Peyer's patch (tissue), 4 donors: ENCODE measurements at places on chromosomes 12 and 14.

- no peak for DNase-seq
Measured at GRCh38 chr14:61963926-61964325, 201.7 kb downstream of the SNAPC1 start.

DNA sequence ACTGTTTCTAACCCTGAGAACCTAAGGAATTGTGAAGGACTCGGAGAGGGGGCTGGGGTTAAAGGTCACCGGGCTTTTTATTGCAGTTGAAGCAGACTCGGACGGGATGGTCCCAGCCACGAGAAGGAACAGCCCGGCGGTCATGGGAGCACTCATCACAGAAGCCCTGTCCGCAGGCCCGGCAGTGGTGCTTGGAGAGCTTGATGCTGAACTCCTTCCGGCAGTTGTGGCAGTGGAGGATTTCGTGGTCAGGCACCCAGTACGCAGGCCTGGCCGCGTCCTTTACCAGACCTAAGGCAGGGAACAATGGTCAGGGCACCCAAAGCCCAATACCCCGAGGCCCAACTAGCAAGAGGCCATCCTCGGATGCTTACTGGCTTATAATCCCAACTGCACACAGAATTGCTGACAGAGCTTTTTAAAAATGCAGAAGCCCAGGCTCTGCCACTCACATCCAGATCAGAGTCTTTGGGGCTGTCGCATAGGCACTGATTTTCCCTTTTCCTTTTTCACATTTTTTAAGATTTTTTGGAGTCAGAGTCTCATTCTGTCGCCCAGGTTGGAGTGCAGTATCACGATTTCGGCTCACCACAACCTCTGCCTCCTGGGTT, 44.7 kb downstream of the DCAF4 start:
- DNase-seq, result no peak

DNA sequence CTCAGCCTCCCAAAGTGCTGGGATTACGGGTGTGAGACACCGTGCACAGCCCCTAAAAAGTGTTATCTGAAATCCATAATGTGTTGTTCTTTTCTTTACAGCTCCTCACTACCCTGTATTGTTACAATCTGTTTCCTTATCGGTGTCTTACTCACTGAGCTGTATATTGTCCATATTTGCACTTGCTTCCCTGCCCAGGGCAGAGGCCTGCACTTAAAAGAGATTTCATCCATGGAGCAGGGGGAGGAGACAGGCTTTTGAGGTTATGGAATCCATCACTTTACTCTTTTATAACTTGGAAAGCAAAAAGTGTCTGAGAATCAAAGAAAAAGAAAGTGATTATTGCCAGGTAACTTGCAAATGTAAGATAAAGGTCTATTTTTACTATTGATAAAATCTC, 251.0 kb downstream of the DIO2 start:
- no peak for DNase-seq

- no peak for DNase-seq
Measured at GRCh38 chr14:52846591-52846990, 55.2 kb upstream of the GNPNAT1 start.

- DNase-seq, result no peak
Measured at GRCh38 chr14:92573761-92574498, 60.3 kb downstream of the RIN3 start.

DNA sequence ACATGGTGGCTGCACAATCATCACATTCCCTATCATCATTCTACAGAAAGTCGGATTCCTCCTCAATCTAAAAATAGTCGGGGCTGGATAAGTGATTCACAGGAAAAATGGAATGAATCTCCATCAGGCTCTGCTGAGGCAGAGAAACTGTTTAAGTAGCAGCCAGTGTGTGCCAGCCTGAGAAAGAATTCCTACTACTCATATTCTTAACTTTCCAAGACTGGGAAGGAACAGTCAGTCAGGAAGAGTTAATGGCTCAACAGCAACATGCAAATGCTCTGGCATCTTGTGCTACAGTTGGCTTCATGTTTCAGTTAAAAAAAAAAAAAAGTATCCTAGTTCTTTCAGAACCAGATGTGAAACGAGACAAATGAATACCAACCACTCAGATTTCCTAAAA, 187.0 kb downstream of the GRIP1 start:
- DNase-seq, result no peak

DNA sequence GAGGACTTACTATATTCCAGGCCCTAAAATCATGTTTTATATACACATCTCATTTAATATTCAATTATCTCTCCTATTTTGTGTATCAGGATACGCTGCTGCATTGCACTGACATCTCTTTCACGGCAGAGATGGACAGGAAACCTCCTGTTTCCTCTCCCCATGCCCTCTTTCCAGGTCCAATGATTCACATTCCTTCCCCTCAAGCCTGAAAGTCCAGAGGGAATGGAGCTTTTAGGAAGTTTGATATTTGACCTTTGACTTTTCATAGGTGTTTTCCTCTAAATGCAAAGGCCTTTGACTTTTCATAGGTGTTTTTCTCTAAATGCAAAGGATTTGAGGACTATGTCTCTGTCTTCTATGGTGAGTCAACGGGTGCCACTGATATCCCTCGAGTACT, 89.5 kb downstream of the STON2 start:
- no peak for DNase-seq

DNA sequence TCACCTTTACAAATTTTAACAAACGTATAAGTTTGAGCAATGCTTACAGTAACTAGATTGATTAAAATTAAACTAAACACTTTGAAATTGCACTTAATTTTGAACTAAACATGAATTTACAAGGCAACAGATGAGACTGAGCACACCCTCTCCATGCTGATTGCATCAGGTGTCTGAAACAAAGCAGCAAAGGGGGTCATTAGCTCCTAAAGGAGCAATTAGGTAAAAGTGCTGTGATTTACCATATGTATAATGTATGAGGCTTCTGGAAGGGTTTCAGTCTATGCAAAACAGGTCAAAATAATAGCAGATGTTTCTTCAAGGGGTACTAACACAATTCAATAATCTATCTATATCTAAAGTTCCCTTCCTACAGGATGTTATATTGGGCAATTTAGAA, 98.8 kb upstream of the LMNTD1 start:
- no peak for DNase-seq

GRCh38 chr12:66074561-66074960, 56.0 kb downstream of the LLPH start:
- no peak for DNase-seq

GRCh38 chr12:58588770-58589169, 331.5 kb downstream of the LRIG3 start:
- no peak for DNase-seq

- DNase-seq, result no peak
Measured at GRCh38 chr12:64976131-64976530, 145.0 kb downstream of the WIF1 start.

DNA sequence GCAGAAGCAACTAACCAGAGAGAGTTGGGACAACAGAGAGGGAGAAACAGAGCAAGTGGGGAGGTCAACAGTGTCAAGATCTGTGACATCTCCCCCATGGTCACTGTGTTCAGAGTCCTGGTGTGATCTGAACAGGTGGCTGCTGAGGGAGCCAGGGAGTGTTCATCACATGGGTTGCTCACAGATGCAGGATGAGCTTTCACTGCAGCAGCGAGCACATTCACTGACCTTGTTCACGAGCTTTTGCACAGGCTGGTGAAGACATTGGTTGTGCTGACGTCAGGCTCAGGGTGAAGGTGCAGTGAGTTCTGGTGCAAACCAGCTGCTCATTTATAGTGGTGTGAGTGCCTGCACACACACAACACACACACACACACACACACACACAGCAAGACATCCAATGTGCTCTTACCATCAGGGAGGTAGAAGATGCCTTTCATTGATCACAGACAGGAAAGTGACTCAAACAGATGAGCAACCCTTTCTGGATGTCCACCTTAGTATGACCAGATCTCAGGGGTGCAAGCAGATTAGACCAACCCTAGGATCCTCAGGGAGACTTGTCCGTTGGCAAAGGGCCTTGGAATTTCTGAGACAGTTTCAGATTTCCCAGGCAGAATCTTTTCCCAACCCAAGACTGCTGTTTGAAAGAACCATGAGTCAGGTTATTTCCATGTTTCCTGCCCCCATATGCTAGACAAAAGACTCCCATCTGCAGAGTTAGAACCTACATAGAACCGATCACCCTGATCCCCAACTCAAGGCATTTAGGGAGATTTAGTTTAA, 44.3 kb upstream of the OR10AD1 start:
- DNase-seq, result no peak

DNA sequence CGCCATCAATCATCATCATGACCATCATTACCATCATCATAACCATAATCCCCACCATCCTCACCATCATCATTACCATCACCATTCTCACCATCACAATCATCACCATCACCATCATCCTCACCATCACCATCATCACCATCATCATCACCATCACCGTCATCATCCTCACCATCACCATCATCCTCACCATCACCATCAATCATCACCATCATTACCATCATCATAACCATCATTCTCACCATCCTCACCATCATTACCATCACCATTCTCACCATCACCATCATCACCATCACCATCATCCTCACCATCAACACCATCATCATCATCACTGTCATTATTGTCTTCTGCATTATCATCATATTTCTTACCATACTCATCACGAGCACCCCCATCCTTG, 245.5 kb downstream of the ADGRD1 start:
- DNase-seq, result no peak

GRCh38 chr12:5114436-5114835, 70.8 kb downstream of the KCNA5 start:
- no peak for DNase-seq

DNA sequence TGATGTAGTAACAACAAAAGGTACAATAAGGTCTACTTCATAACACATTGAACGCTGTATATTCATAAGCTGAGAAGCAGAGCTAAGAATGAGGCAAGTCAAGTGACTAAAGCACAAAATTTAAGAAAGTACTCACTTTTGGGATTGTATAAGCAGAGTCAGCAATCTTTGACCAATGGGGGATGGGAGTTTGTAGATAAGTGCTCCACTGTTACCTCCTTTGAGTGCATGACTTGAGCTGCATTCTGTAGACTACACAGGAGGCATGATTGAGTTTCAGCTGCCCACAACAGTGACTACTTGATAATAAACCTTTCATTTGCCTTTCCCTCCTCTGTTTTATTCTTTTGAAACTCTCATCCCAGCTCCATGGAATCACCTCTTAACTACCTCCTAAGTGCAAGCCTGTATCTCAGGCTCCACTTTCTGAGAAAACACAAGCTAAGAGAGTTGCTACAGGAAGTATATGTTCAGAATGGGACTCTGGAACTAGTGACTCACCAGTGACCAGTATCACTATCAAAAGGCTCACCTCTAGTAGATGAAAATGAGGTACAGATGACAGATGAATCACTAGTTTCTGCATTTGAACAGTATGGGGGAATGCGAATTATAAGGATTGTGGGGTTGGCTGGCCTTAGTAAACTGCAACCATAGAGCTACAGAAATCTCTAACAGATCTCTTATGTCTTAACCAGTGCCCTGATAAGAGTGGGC, 49.2 kb downstream of the SLC35F4 start:
- no peak for DNase-seq

DNA sequence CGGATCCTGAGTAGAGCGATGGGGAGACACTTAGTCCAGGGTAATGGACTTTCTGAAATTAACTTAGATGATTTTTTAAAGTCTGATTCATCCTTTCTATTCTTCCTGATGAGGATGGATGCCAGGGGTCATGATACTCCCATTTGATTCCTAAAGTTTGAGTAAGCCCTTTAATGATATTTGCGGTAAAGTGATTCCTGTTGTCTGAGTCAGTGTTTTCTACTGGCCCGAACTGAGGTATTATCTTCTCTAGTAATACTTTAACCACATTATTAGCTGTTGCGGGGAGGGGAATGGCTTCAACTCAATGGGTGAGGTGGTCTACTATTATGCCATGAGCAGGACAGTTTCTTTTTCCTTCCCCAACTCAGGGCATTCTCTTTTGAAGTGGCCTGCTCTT, 111.6 kb downstream of the RIN3 start:
- DNase-seq, result no peak

GRCh38 chr14:70808416-70809224, 693 bp downstream of the MAP3K9 start:
- DNase-seq, result peak; percentile 65

- DNase-seq, result no peak
Measured at GRCh38 chr12:1217191-1217949, 226.3 kb downstream of the ERC1 start.

DNA sequence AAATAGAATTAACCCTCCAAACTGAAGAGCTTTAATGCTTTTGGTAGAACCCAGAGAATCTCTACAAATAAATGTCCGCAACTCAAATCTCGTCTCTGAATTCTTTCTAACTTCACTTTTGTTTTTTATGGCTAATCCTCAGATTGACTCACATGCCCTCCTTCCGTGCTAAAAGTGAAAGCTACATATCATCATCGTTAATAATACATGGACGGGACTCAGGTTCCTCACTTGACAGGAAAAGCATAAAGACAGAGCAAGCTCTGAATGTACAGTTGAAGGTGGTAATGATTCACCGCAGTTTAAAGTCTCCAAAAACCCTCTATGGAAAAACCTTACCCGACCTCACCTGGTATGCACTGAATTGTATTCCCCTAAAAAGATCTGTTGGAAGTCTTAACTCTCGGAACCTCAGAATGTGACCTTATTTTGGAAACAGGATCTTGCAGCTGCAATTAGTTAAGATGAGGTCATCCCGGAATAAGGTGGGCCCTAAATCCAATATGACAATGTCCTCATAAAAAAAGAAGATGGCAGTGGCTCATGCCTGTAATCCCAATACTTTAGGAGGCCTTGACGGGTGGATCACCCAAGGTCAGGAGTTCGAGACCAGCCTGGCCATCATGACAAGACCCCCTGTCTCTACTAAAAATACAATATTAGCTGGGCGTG, 147.4 kb upstream of the FOXN3 start:
- no peak for DNase-seq

- DNase-seq, result no peak
Measured at GRCh38 chr14:63551332-63551731, 8.2 kb upstream of the PPP2R5E start.

DNA sequence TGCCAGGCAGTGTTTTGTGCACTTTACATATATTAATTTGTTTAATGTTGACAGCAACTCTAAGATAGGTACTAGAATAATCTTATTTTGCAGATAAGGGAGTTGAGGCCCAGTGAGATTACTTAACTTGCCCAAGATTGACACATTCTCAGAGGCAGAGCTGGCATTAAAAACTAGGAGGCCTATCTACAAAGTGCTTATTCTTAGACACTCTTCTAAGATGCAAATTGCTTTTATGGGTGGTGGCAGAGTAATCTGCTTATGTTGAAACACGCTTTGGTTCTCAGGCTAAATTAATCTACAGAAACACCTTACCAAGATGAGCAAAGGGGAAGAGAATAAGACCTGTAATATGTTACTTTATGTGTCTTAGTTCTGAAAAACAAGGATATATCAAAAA, 7.2 kb downstream of the MGP start:
- DNase-seq, result no peak
